ENCODE measurements at places on chromosomes 5 and 9.

DNA sequence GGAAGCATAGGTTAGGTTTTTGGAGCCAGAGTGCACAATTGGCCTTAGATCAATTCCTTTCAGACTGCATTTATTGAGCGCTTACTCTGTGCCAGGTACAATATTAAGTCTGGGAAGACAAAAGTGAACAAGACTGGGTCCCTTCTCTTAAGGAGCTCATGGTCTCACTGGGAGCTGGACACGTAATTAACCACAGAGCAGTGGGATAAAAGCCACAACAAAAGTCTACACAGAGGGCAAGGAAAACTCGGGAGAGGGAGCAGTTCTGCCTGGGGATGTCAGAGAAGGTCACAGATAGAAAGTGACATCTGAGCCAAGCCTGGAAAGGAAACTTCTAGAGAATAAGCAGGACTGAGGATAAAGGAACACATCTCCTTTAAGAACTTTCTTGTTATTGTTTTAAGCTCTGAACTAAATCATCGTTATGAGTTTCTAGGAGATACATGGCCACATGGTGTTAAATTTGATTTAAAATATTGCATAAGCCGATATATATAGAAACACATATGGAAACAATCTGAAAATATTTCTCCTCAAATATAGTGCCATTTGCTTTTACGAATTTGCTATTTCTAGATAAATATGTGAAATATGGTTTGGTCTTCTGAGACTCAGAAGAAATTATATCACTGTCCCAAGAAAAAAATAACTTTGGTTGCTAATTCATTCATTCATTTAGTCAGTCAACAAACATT, 40.1 kb upstream of the PDE8B start:
- DNase-seq = no peak

- no peak for DNase-seq
Observed at GRCh38 chr9:123248630-123249029, 19.8 kb downstream of the STRBP start.

DNA sequence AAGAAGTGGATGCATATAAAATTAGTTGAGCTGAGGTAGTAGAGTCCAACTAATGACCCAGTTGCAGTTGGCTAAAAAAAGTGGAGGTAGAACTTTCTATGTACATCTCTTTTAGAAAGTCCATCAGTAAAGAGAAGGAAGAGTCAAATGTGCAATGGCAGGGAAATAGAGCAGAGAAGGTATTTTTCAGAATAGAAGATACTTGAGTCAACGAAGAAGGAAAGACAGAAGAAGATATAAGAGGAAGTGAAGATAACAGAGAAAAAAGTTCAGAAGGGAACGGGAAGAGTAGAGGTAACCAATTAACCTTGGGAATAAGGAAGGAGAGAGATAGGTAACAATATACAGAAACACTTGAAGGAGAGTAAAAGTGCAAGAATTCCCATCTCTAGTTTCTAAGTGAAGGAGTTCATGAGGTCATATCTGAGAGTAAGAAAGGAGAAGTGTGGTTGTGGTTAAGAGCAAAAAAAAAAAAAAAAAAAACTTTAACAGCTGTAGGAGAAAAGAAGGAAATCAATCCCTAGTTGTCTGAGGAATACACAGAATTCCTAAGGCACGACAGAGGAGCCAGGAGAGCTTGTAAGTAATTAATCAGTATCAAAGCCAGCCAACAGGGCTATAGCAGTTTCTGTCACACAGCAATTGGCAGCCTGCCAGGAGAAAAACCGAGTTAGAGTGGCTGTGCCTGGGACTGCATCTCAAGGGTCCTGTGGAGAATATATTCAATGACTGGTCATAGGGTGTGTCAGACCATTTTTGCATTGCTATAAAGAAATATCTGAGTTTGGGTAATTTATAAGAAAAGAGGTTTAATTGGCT, 61.0 kb downstream of the ARL15 start:
- peak; percentile 25 for DNase-seq

DNA sequence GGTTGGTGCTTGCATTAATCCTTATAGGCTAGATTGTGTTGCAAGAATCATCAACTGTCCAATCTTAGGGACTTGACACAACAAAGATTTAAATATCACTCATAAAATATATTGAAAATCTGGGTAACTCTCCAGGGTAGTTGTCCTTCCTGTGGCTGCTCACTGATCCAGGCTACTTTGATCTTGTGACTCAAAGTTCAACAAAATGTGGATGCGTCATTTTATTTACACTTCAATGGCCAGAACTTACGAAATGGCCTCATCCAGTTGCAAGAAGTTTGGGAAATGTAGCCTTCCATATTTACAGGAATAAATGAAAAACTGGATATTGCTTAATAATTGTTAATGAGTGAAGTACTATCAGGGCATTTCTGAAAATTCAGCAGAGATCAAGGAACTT, 235.5 kb upstream of the ACTBL2 start:
- no peak for DNase-seq

- no peak for DNase-seq
Observed at GRCh38 chr9:16221366-16221765, 649.1 kb downstream of the BNC2 start.

- DNase-seq = no peak
Observed at GRCh38 chr9:13447843-13448422, 168.4 kb upstream of the MPDZ start.

- DNase-seq = no peak
Observed at GRCh38 chr9:120452631-120453030, 127.3 kb downstream of the CDK5RAP2 start.

All from stimulated activated naive CD4-positive, alpha-beta T cell (primary cell).